ENCODE measurements at places on chromosomes 2 and 18.

GRCh38 chr2:232416521-232417470 lies 10.2 kb downstream of the ALPG start:
- no peak for DNase-seq

- no peak for DNase-seq
These were observed 53.8 kb downstream of the CTAGE1 start for GRCh38 chr18:22363867-22364463.

DNA sequence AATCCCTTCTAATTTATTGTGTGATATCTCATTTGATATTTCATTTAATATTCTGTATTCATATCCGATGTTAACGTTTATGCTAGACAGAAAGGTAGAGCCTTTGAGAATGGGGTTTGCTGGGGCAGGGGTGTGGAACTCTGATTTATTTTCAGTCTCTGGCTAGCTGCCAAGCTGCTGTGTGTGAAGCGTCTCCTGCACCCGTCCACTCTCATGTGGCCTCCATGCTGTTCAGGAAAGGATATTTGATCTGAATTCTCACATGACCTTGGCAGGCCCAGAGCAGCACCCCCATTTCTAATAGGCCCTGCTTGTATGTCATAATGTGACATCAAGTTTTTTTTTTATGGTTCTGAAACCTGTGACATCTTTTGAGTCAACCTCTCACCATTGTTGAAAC lies 1.6 kb downstream of the IL1R1 start:
- no peak for DNase-seq

- DNase-seq, result no peak
These were observed 67.0 kb downstream of the ZEB2 start for GRCh38 chr2:144452989-144453336.

GRCh38 chr2:241070361-241070760 lies 31.7 kb downstream of the MTERF4 start:
- no peak for DNase-seq

- DNase-seq, result no peak
These were observed 18.4 kb upstream of the SELENOI start for GRCh38 chr2:26327291-26328272.

DNA sequence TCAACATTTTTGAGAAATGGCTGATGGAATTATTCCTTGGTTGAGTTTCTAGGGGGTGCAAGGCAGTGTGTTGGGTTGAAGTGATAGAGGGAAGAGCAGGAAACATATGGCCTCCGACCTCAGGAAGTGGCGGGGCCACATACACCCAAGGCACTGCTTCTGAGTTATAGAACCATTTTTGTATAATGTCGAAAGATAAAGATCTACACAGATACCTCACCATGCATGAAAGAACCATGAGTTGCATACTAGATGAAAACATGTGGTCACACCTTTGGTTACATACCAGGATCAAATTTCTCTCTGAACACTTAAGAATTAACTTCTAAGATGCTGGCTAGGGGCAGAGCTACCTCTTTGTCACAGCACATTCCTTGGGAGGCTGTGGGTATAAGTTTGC lies 23.2 kb downstream of the LAMA3 start:
- no peak for DNase-seq

DNA sequence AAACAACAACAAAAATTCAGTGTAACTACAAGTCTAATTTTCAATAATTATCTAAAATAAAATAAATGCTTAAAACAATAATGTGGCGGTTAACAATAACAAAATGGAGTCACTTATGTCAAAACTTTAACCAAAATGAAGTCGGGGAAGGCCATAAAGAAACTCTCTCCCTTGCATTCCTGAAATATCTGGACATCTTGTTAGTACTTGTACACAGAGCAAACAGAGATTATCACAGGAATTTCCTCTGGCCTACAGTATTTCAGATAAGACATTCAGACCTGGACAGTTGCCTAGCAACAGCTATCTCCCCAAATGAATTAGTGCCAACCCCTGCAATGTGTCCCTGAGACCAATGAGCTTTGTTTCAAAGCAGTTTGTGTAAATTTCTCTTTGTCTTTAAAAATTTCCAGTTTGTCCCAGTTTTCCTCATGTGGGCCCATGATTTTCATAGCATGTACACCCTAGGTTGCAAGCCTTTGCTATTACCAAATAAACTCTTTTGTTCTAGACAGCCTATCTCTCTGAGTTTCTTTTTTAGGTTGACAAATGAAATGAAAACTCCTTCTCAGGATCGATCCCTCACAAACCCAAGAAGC lies 68.6 kb downstream of the EXOC6B start:
- no peak for DNase-seq

- peak; percentile 14 for DNase-seq
These were observed at the start of the genes EIF4E2 and TIGD1 for GRCh38 chr2:232550354-232551249. Gene EIF4E2, plus strand, starts transcription at chr2:232550689. Its CDS starts 36 bp downstream, at chr2:232550725. Gene TIGD1, minus strand, starts transcription at chr2:232550557. Its CDS starts 675 bp downstream, at chr2:232549882.

- DNase-seq, result no peak
These were observed 8.1 kb upstream of the BMP10 start for GRCh38 chr2:68879296-68879695.

DNA sequence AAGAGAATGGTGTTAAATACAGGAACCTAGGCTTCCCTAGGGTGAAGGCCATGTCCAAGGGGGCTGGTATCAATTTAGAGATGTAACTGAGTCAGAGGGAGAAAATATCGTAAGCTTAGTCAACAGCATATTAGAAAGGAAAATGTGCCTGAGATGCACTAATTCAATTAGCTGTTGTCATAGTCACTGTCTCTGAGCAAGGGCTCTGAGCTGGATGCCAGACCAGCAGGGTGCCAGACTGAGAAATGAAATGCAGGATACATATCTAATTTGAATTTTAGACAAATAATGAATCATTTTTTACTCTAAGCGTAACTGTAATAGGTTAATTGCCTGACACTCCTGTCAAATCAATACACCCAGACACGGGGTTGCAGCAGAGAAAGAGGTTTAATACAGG lies 11.4 kb upstream of the SLC35F6 start:
- DNase-seq, result no peak

GRCh38 chr2:60880643-60881046 lies 729 bp upstream of the REL start:
- DNase-seq, result no peak

- no peak for DNase-seq
These were observed 2.8 kb downstream of the PREPL start for GRCh38 chr2:44358503-44358902.

DNA sequence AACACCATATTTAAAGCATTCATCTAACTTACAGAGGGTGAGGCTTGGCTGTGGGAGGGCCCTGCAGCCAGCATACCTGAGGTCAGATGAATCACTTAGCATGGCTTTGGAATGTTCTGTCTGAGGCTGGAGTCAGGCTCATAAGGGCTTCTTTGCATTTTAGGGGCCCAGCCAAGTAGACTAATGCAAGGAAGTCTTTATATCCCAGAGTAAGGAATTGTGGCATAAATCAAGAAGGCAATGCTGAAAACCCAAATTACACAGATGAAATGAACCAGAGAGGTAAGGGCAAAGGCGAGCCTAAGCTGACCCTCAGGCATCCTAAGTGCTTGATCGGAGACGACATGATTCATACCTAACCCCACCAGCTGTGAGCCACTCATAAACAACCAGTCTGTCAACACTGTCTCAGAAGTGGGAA lies 383.6 kb downstream of the DCC start:
- DNase-seq, result no peak

DNA sequence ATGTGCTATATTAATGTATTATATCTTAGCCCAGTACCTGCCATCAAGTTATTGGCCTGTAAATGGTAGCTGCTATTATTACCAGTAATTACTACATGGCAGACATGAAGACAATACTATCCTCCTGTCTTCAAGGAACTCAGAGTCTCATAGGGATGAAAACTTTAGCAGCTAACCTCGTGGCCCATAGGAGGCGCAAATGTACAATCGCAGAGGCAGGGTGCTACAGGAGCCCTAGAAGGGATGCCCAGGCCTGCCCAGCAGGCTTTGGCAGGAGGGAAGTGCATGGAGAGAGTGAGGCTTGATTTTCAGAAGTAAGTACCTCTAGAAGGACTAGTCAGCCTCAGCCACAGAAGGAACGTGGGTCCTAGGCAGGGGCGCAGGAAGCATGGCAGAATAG lies 44.7 kb upstream of the KIDINS220 start:
- DNase-seq, result no peak

GRCh38 chr2:37737507-37737906 lies 66.1 kb upstream of the CDC42EP3 start:
- DNase-seq, result no peak

GRCh38 chr18:35376742-35377695 lies at the start of gene ZNF396:
Gene ZNF396, minus strand, starts transcription at chr18:35377337. Its CDS starts 3,045 bp downstream, at chr18:35374292.
- DNase-seq, result peak; percentile 46

DNA sequence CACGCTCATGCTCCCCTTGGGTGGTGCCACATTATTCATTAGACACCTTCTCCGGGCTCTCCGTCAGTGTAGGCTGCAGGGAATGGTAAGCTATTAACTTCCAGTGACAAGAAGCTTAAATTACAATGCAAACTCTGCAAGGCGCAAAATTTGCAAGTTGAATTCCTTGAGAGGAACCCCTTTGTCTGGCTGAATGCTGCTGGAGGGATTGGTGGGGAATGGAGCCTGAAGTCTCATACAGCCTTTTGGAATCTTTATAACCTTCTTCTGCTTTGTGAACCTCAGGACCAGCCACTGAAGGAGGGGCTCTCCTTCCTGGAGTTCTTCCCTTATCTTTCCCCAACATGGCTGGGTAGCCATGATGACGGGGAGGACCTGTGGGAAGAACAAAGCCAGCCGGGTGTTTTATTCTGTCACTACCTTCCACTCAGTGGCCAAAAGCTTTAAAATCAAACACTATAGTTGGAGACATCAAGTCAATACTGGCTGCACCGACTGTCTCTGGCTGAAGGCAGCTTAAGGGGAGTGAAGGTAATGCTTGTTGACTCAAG lies 220.9 kb upstream of the EPHA4 start:
- DNase-seq, result no peak

GRCh38 chr2:107740300-107740699 lies 86.4 kb upstream of the RGPD4 start:
- no peak for DNase-seq

DNA sequence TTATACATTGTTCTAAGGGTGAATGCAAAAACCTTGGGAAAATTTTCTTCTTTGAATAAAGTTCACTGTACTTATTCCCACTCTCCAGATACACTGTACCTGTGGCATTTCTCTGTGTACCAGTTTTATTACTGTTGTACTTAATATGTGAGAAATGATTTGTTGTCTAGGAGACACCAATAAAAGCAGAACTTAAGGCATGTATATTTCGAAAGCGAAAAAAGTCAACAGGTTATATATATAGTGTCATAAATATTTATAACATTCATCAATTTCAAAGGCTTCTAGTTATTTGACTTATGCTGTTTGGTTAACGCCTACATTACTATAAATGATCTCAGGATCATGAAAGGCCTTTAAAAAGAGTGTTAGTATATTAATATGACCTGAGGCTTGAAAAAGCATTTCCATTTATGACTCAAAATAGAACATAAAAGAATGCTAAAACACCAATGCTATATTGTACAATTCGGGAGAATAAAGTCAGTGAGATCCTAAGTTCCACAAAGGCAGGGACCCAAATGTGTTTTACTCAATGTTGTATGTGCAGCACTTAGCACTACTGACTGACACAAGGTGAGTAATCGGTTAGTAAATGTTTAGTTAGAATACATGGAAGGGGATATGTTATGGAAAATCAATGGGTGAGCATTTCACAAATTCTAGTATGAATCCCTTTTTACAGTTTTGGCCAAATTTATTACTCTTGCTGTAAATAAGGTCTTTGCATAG lies 32.2 kb upstream of the HNRNPA3 start:
- no peak for DNase-seq

DNA sequence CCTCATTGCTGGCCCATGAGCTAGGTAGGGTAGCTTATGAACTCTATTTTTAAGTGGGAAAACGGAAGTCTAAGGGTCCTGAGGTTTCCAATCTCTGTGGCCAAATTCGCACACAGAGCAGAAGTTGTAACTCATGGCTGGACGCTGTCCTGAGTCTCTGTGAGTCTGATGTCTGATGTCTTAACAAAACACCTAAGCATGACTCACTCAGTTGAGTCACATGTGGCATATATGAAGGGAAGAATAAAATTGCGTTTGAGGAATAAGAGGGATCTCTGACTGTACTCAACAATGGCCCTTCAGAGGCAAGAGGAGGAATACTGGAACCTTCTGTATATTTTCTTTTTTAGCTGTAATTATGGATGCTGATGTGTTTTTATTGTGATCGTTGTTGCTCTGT lies 569.7 kb downstream of the RIT2 start:
- DNase-seq, result no peak

DNA sequence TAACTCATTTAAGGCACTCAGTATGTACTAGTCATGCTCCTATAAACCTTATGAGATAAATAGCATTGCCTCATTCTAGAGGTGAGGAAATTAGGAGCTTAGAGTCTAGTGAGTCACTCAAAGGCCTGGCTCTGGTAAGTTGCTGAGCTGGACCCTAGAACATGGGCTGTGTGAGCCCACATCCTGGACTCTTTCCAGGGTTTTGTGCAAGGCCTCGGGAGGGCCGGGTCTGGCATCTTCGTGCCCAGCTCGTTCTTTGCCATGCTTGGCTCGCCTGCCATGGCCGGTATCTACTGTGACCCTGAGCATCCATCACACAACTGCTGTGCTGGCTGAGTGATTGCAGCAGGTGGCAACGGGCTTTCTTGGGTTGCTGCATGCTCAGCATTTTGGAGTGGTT lies 168.0 kb downstream of the LPIN1 start:
- no peak for DNase-seq

DNA sequence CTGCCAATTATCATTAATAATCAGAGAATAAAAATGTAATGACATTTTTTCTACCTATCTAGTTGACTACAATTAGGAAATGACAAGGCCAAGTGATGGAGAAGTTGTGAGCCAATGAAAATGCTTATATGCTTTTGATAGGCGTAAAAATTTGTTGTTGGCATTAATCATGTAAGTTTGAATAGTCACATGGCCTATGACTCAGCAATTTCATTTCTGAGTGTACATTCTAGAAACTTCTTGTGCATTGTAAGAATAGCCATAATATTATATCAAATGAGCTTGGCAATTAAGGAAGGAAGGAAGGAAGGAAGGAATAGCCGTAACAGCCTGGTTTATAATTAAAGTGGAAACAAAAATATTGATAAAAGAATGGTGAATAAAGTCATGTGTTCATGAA lies 179.9 kb downstream of the PTH2R start:
- DNase-seq, result no peak

- no peak for DNase-seq
These were observed 43.5 kb downstream of the CYP27C1 start for GRCh38 chr2:127176371-127177311.

DNA sequence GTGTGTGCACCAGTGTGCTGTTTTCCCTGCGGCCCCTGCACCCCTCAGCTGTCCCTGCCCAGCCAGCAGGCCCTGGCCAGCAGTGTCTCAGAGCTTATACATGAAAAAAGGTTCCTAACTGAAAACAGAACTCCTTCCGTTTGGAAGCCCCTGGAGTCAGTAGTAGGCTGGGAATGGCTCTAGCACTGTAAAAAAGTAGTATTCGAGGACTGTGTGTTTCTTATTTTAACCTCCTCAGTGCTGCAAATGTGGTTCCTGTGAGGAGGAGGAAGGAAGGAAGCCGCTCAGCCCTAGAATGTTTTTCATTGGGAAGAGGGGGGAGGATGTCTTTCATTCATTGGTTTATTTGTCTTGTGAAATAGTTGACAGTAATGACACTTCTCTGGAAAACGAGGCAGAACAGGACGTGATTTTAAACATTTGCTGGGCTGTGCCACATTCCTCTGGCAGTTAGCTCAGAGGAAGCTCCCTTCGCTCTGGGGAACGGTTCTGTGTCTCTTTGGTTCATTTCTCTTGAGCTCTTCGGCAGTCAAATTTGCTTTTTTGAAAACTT lies 103.5 kb downstream of the SPTBN1 start:
- DNase-seq, result no peak

GRCh38 chr2:112493048-112493447 lies 11.1 kb downstream of the TTL start:
- DNase-seq, result no peak

- no peak for DNase-seq
These were observed 3.7 kb downstream of the MYL12B start for GRCh38 chr18:3265564-3266033.
